ENCODE measurements at places on chromosomes 7 and 10.

- DNase-seq: no peak
Measured at GRCh38 chr10:14612873-14613587, 161.7 kb downstream of the FAM107B start.

- no peak for DNase-seq
Measured at GRCh38 chr10:47037654-47038425, 126.6 kb downstream of the PTPN20 start.

GRCh38 chr10:12333380-12334185 is 15.8 kb upstream of the CAMK1D start:
- DNase-seq: peak; percentile 66

DNA sequence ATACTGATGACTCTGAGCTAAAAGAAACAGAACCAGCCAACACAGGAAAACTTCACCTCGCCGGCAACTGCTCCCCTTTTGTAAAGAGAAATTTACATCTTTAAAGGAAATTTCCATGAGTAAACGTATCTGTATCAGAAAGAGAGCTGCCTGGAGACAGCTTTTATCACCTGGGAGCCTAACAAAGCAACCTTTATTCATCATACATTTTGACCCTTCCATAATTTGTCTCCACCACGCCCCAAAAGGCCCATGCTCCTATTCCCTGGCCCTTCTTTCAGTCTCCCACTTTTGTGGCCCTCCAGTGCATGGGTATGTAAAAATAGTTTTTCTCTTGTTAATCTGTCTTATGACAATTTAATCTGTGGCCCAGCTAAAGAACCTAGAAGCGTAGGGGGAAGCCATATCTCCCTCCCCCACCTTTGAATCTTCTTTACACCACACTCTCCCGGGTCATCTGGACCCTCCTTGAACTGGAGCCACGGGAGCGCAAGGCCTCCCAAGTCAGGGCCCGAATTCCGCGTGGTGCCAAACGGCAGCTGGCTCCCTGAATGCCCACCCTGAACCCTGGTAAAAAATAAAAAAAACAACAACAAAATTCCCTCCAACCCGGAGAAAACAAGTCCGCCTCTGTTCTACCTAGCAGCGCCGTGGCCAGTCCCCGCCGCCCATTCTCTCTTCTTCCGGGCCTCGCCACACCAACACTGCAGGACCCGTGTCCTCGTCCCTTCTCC is 15.4 kb upstream of the FKBP9 start:
- DNase-seq: no peak

- no peak for DNase-seq
Measured at GRCh38 chr7:22823142-22823497, 471 bp upstream of the TOMM7 start.

DNA sequence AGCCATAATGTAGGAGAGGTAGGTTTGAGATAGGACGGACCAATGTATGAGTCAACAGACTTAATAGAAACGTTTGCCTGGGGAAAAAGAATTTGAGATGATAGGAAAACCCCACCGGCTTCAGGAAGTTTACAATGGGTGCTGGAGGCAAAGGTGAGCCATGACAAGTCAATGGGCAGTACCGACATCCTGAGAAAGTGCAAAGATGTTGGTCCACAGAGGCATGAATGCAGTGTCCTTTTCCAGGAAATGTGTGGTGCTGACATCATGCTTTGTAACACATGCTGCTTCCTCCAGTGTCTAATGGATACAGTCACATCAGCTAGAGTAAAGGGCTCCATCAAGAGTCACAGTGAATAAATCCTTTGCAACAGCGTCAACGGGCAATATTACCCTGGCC is 533.6 kb downstream of the INHBA start:
- DNase-seq: no peak

DNA sequence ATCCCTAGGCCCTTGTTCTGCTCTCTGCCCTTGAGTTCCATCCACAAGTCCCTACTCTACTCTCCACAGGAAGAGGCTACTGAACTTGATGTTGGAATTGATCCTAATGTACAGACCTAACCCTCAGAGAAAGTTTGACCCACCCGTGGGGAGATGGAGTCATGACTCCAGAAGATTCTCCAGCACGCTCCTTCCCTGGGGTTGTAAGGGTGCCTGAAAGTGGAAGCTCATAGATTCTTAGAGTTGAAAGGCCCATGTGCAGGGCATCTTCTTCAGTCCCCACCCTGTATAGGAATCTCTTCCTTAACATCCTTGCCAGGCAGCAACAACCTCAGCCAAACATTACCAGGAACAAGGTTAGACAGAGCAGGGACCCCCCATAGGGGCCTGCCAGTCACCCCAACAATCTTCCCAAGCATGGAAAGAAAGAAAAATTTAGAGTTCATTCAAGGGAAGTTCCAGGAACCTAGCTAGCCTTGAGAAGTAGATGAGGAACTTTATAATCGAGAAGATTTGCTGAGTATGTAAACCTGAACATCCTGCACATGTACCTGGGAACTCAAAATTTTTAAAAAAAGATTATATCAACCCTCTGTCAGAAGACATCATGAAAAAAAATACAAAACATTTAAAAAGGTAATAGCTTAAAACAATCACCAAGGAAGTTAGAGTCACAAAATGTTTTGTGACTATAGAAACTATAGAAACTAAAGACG is 49.5 kb downstream of the THNSL1 start:
- DNase-seq: no peak

DNA sequence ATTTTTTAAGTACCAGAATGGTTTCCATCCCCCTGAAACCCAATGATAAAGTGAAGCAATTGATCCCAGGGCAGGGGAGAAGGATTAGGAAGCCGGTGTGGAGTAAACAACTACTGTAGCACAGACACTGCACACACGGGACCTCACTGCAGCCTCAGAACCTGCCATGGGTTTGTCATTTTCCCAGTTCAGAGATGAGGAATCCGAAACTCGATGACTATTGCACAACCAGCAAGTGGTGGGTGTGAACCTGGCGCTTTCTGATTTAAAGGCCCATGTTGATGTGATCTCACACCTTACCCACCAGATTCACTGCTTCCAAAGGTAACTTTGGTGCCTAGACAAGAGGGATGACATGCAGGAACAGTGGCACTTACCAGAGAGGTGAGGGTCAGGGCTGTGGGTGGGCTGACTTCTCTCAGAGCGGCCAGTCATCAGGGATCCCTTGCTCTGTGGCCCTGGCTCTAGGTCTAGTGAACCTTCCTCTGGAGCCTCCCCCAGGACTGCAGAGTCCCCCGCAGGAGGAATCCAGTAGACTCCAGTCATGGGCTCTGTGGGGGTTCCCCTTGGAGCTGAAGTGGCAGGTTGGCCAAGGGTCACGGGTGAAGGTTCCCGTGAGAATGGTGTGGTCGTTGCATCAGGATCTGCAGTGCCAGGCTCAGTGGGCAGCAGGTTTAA is 62.8 kb downstream of the PKD1L1 start:
- DNase-seq: no peak

- no peak for DNase-seq
Measured at GRCh38 chr7:73901823-73902597, 41.1 kb downstream of the TMEM270 start.

DNA sequence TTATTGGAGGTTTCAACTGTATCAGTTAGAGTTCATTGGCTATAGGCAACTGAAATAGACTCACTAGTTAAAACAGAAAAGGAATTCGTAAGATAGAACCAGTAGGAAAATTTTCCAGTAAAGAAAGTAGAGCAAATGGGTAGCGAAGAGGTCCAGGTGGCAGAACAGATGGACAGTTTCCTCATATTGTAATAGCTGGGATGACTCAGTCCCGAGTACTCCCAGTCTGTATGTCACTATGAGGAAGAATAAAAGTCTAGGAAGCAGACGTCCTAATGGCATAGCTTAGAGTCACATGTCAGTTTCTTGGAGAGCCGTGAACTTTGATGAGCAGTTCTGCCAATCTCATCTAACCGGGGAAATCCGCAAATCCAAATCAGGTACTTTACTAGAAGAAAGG is 95.3 kb downstream of the RNF32 start:
- DNase-seq: no peak

GRCh38 chr7:116148626-116149025 is 61.7 kb upstream of the TES start:
- DNase-seq: no peak

GRCh38 chr10:17062009-17062408 is 67.6 kb downstream of the CUBN start:
- DNase-seq: no peak

DNA sequence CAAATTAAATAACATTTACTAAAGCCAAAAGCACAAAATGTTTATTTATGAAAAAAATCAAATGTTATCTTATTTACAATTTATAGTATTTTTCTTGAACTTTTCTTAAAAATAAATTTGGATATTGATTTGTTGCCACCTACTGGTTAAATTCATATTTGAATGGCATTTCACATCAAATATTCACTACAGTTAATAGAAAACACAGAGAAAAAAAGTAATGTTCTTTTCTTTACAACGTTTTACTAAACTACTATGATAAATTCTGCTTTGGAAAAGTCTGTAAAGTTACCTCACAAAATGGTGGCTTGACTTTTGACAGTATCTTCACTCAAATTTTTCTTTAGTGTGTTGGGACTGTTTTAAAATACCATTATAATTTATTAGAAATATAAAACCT is 52.7 kb downstream of the SRPK2 start:
- DNase-seq: peak; percentile 27

DNA sequence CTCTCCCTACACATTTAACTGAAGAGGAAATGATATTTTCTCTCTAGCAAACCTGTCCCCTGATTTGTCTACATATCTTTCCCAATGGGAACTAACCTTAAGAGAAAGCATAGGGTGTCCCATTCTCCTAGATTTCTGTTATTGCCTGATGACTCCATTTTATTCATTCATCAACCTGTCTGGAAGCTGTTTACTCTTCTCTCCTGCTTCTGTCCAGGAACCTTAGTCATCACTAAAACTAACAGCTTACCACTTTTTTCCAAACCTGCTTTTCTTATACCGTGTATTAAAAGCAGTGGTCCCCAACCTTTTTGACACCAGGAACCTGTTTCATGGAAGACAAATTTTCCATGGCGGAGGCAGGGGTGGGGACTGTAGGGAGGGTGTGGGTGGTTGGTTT is 473.3 kb upstream of the PCDH15 start:
- DNase-seq: no peak

GRCh38 chr7:69192134-69192533 is 406.1 kb upstream of the AUTS2 start:
- DNase-seq: no peak

DNA sequence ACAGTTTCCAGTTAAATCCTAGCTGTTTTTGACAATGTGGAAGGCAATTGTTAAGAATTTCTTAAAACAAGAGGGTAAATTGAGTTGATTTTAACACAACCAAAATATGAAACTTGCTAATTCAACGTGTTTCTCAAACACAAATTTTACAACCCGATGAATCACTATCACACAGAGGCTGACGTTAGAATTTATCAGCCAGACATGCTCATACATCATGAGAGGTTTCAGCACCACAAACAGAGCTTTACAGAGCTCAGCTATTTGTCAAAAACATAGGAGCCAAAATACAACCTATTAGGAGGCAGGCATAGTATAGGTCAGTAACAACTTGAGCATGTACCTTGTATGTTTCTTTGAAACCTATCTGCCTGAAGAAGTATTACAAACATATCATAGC is 36.1 kb downstream of the LRRN3 start:
- no peak for DNase-seq

DNA sequence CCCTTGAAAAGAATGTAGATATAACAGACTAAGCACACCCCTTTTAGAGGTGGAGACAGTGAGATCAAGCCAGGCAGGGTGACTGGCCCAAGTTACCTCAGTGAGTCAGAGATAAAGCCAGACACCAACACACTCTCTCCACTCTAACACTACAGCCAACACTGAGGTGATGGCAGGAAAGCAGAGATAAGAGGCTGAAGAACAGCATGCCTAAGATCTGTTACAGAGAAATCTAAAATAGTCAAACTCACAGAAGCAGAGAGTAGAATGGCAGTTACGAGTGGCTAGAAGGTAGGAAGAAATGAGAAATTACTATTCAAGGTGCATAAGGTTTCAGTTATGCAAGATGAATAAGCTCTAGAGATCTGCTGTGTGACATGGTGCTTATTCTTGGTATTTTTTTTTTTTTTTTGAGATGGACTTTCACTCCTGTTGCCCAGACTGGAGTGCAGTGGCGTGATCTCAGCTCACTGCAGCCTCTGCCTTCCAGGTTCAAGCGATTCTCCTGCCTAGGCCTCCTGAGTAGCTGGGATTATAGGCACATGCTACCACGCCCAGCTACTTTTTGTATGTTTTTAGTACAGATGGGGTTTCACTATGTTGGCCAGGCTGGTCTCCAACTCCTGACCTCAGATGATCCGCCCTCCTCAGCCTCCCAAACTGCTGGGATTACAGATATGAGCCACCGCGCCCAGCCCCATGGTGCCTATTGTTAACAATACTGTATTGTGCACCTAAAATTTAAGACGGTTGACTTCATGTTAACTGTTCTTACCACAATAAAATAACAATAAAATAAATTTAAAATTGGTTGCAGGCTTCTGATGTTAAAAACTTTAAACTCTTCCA is 28.7 kb downstream of the ICA1 start:
- DNase-seq: no peak

DNA sequence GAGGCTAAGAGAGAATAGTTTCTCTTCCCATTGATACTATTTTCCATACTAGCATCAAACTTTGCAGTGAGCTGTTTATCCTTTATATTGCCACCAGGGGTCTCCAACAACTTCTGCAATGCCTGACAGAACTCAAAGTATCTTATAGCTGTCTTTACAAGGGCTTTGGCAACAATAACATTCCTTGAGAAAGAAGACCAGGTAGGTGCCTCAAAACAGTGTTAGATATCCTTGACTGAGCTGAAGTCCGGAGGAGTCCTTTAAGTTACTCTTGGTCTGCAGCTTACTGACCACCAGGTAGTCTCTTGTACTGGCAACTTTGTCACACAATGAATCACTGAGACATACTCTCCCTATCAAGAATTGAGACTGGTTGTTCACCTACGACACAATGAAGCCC is 30.0 kb upstream of the TES start:
- peak; percentile 67 for DNase-seq

DNA sequence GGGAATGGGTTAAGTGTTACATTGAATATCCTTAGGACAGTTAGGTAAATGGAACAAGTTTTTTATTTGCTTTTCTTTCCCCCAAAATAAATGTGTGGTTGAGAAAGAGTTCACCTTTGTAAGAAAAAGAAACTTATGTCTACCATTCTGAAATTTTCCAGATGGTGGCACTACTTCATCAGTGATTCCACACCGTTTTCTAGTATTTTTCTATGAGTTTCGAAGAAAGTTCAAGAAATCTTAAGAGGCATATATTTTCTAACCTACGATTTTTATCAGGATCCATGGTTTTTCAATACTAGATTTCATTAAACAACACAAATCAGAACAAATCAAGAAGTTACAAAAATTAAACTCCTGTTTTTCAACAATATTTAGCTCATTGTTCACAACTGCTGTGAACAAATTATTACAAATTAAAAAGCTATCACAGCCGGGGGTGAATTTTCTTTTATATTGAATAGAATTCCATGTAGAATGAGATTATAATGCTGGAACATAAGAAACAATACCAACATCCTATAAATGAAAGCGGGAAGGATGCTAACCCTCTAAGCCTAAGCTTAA is 163.1 kb upstream of the NPVF start:
- DNase-seq: peak; percentile 78

GRCh38 chr7:32470871-32471270 is 19.3 kb downstream of the LSM5 start:
- no peak for DNase-seq

- DNase-seq: no peak
Measured at GRCh38 chr7:101843293-101844271, 26.2 kb downstream of the CUX1 start.

All from eye (tissue), 1 donor.